Midbrain (tissue), 1 donor: ENCODE measurements at places on chromosomes 4 and X.

GRCh38 chr4:144591401-144591800 lies 54.6 kb upstream of the HHIP start:
- peak; percentile 4 for DNase-seq

GRCh38 chr4:87117051-87117731 lies 103.2 kb downstream of the KLHL8 start:
- no peak for DNase-seq

DNA sequence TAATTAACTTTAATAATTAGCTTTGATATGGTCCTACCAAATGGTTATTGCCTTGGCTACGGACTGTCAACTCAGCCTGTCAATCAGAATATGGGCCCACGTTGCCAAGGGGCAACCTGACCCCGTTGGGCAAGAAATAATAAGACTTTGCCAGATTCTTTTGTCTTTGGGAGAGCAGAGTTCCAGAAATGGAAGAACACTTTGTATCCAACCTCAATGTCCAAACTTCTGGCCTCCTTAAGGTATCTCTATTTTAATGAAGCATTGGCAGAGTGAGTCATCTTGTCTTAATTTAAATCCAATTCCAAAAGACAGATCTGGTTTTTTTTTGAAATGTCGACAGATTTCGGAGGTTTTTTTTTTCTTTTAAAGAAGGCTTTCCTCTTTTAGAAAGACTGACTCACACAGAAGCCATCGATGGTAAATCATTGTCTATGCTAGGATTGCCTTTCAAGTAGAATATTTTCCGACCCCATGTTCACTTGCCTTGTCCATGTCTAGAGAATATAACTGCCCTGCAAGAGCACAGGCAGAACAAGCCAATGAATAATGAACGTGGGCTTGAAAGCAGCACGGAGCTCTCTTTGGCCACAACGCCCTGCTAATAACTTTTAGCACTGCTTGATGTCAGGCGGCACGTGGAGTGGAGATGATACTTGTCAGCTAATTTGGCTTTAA lies 190.3 kb upstream of the GATB start:
- no peak for DNase-seq

- DNase-seq, result no peak
Measured at GRCh38 chrX:2401590-2402360, 99.0 kb downstream of the DHRSX start.

- DNase-seq, result peak; percentile 33
Measured at GRCh38 chr4:10030972-10031667, 9.8 kb upstream of the SLC2A9 start.

DNA sequence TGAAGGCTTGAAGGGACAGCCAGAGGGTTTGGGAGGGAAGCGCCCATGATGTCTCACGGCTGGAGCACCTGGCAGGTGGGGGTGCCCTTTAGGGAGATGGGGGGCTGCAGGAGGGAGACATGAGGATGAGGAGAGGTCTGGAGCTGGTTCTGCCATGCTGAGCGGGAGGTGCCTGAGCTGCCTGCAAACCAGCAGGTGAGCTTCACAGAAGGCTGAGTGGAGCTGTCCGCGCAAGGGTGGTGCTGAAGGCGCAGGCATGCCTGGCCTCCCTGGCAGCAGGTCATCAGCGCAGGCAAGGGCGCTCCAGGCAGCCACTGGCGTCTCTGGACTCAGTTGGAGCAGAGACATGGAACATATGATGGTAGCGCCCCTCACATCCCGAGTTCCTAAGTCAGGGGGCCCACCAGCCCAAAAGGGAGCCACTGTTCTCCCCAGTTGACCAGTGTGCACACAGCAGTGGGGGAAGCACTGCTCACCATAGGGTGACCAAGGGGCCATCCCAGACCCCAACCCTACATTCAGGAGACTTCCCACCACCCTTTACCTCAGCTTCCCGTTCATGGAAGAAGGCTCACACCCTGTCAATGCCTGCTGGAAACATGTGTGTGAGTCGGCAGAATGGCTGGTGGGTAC lies 25.8 kb downstream of the ADRA2C start:
- no peak for DNase-seq

DNA sequence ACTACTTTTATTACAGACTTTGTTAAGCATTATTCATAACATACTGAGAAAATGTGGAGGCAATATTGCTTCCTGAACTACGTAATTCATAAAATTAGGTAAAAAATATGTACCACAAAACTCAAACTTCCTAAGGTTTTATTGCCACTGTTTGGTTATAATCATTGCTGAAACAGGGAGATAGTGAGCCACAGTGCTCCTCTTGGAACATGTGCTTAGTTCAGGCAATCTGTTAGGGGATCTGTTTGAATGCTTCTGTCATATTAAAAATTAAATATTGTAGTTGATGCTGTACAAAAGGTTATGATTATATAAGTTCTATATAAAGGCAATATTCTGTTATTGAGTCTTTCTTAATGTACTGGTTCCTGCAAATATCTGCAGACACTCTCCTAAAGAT lies 480.7 kb downstream of the GRXCR1 start:
- no peak for DNase-seq

DNA sequence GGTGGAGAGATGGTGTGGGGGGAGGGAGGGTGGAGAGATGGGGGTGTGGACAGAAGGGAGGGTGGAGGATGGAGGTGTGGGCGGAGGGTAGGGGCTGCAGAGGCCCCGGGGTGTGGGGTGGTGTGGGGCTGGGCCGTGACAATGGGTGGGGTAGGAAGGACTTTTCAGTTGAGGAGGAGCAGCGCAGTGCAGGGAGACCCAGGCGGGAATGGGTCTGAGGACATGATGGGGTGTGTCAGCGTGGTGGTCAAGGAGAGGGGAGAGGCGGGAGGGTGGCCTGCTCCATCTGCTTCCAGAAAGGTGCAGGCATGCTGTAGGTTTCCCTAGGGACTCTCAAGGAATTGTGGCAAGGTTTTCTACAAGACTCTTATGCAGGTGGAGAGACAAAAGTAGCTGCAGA lies 48.9 kb downstream of the RGS12 start:
- DNase-seq, result no peak

GRCh38 chr4:172042714-172043114 lies 229.5 kb downstream of the GALNTL6 start:
- no peak for DNase-seq

DNA sequence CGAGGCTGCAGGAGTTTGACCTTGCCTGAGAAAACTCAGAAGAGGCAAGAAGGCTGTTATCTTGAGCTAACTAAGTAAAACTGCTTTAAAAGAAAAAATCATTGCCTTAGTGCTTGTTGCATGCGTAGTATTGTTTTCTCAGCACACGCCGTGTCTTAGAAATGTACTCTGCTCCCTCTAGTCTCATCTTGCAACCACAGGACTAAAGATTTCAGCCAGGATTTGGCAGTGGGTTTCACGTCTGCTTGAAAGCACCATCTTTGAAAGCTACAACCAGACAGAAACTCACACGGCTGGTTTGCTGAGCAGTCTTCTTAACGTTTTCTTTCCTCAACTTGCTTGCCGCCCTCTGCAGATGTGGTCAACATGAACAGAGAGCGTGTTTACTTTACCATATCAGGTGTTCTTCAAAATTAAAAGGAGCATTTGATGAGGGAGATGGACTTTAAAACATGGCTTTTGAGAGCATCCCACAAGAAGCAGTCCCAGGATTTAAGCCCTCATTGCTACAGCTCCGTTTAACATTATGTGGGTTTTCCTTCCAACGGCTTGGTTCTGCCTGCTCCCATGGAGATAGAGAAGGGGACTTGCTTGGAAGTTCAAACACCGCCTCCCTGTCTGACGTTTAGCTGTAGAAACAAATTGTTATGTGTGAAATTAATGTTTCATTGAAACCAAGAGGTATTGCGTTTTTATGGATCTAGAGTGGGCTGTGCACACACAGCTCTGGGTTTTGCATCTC lies 3.4 kb downstream of the SORCS2 start:
- DNase-seq, result no peak

GRCh38 chr4:150079081-150079581 lies 886 bp downstream of the DCLK2 start:
- no peak for DNase-seq

DNA sequence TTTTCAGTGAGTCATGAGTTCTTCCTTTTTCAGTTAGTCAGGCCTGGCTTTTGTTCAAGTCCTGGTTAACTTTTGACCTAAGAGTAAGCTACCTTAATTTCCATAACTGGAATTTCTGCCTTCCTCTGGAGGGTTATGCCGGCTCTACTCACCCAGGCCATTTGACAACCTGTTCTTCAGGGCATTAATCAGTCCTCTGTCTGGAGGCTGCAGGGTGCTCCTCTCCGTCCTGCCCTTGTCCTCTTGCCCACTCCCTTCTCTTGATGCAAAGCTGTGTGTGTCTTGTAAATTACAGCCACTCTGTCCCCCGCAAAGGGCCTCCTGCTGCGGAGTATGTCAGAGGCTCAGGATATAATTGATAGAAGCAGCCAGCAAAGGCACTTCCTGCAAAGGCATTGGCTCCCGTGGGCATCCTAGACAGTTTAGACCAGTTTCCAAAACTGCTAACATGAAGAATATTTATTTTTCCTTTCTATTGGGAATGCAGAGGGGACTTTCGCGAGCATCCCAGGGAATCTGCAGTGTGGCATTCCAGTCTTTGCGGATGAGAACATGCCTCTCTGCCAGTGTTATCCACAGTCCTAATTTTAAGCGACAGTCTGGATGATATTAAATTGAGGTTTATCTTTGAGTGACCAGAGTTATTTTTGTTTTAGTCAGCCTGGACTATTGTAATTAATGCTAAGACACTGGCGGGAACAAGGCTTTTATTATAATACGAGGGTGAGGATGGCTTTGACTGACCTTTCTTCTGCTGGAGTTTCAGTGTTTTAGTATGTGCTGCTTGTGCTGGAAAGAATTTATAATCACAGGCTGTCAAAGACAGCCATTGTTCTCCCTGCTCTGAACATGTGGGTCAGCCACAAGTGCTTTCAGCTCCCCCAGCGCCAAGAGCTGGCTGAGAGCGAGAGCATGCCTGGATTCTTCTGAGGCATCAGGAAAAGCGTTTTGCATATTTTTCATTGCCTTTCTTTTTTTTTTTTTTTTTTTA lies 74.2 kb downstream of the LIMCH1 start:
- peak; percentile 89 for DNase-seq

GRCh38 chrX:153870288-153870690 lies 15.7 kb downstream of the L1CAM start:
- no peak for DNase-seq

GRCh38 chr4:31674313-31674947 lies 954.3 kb downstream of the PCDH7 start:
- no peak for DNase-seq

GRCh38 chr4:48801016-48801715 lies 21.1 kb upstream of the FRYL start:
- DNase-seq, result no peak

GRCh38 chr4:128630871-128631270 lies 178.6 kb upstream of the JADE1 start:
- DNase-seq, result peak; percentile 9

- DNase-seq, result no peak
Measured at GRCh38 chr4:145812919-145813318, 125.7 kb downstream of the ZNF827 start.

DNA sequence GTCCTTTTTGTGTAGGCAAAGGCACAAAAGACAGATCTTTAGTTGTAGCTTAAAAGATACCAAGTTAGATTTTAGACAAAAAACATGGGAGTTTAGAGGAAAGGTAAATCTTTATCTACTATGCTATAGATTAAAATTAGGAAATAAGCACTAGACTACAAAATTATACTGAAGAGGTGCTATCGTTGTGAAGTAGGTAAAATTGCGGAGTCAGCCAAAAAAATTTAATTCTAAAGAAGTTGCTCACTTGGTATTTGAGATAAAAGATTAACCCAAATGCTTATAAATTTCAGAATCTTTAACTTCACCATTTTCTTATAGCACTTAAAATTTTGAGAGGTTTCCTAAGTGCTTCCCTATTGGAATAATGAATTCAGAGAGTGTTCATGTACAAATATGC lies 604.1 kb downstream of the GRXCR1 start:
- DNase-seq, result no peak

- no peak for DNase-seq
Measured at GRCh38 chrX:143853488-143853887, 30.4 kb upstream of the UBE2NL start.

DNA sequence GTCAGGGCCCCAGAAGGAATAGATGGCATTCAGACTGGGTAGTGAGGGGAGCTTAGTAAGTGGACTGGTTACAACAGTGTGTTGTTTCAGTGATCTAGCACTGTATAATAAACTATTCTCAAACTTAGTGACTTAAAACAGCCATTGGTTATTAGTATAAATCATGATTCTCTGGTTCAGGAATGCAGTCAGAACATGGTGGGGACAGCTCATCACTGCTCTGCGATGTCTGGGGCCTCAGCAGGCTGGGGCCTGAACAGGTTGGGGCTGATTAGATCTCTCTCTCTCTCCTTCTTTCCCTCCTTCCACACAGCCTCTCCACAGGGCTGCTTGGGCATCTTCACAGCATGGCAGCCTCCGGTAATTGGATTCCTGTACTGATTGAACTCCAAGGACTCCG lies 160.4 kb downstream of the GATB start:
- no peak for DNase-seq

DNA sequence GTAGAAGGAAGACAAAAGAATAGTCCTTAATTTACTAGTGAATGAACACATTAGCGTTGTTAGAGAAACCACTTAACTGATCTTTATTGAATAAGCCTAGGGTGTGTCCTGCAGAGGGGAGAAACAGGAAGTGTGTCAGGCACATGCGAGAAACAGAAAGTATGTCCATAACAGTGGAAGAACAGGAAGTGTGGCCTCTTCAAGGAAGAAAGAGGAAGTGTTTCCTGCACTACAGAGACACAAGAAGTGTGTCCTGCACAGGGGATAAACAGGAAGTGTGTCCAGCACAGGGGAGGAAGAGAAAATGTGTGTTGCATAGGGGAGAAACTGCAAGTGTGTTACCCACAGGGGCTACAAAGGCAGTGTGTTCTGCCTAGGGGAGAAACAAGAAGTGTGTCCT lies 539.6 kb upstream of the PRKX start:
- DNase-seq, result no peak

DNA sequence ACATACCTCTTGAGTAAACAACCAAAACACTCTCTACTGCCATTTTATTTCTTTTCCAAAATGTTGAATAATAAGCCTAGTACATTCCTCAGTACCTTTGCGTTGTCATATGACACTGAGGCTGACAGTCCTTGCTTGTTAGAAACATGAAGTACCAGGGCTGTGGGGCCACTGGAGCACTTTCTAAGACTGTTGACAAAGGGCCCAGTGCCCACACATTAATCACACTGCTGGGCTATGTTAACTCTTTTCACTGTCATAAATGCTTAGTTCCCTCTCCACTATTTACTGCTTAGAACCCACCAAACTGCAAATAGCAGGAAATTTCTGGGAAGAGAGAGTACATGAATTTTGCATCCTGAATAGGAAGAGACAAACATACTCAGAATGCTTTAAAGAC lies 57.1 kb downstream of the FAM47B start:
- no peak for DNase-seq

DNA sequence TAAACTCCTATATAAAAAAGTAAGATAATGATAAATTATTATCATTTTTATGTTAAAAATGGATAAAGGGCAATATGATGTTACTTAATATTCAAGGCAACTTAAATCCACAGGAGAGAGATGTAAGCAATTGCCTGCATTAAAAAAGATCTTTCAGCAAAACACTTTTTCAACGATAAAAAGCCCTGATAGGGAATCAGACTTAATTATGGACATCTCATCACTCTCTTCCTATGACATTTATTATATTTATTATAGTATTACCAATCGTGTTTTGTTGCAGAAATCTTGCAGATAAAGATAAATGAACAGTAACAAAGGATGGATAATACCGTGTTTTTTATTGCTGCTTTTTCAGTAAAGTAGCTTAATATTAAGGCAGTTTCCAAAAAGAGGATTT lies 178.5 kb downstream of the SH2D1A start:
- DNase-seq, result no peak
